ENCODE measurements at places on chromosomes 13 and 19.
A peak's percentile ranks its signal among the peaks of the same experiment; 100 is the strongest.

- no peak for DNase-seq
Observed at GRCh38 chr13:21979161-21979806, 308.4 kb downstream of the FGF9 start.

DNA sequence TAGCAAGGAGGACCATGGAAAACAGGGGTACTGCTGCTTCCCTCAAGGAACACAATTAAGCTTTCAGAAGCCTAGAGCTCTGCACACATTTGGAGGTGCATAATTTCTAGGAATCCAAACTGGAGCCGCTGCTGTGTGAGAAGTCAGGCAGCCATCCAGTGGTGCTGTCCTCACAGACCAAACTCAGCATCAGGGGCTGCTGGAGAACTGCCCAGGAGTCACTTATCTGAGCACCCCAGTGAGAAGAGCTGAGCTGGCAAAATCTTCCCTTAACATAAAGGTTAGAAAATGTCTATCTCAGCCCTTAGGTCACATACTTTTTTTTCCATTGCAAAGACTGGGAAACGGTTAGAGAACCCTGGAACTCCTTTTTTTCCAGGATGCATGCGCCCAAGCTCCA is 72.8 kb downstream of the ATP7B start:
- DNase-seq: no peak

DNA sequence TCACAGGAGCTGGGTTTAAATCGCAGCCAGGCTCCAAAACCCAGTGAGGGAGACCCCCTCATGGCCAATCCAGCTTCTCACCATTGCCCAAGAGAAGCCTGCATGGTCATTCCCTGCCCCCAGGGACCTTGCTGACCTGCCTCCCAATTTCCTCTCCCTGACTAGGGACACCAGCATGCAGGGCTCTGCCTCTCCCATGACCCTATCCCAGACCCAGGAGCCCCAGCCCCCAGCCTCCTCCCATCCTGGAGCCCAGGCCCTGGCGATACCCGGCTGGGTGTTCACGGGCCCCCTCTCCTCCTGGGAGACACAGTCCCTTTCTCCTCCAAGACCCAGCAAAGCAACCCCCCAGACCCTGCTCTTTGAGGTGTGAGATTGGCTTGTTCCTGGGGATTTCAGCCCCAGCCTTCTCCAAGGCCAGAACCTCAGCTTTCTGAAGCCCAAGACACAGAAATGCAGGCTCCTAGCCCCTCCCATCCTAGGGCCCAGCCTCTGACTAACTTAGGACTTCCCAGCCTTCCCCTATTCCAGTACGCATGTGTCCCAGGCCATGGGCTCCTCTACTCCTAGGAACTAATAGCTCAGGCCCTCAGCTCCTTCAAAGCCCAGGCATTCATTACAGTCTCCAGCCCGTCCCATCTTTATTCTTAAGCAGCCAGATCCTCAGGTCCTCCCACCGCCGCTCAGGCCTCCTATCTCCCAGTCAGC is 1.1 kb downstream of the GYS1 start:
- DNase-seq: no peak

DNA sequence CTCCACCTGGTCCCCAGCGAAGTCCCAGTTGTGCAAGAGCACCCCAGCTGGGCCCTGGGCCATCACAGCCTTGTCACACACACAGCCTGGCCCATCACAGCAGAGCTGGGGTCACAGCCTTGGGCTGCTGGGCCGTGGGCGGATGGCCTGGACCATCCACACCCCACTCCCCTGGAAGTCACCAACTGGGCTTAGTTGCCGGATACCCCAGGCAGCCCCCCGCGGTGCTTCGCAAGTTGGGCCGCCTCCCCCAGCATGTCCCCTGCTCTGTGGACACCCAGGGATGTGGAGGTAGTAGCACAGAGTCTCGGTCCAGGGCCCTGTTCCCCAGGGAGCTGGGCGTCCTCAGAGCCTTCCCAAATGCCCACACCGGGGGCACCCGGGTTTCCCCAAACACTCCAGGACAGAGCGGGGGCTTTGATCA is 4.5 kb upstream of the ZNF554 start:
- no peak for DNase-seq

DNA sequence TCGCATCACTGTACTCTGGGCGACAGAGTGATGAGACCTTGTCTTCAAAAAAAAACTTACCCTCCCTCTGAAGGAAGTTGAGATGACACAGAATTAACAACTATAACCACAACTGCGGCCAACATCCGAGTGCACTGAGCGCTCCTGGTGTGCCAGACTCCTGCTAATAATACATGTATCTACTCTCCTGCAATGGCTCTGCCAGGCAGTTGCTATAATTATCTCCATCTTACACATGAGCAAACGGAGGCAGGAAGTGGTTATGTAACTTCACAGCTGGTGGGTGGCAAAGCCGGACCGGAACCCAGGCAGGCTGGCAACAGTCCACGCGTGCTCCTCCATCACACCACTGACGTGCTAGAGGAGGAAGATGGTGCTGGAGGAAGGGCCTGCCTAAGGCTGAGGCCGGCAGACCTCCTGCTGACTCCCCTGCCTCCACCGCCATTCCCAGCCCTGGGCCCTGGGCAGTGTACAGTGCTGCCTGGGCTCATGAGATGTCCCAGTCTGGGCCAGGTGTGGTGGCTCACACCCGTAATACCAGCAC is 12.6 kb downstream of the XRCC1 start:
- peak; percentile 64 for DNase-seq

Measured in stimulated activated CD4-positive, alpha-beta T cell treated with anti-CD3 and anti-CD28 coated beads, TNF-alpha, amount 100 ng/mL, for 24 hours (primary cell).